ENCODE measurements at places on chromosomes 3 and 15. TPM values are rescaled to one million over a fixed set of nuclear protein-coding genes. Genes with fewer than 3 reads are reported as not detected.

The NR1I2 gene
- 0.90 TPM for total RNA-seq

DNA sequence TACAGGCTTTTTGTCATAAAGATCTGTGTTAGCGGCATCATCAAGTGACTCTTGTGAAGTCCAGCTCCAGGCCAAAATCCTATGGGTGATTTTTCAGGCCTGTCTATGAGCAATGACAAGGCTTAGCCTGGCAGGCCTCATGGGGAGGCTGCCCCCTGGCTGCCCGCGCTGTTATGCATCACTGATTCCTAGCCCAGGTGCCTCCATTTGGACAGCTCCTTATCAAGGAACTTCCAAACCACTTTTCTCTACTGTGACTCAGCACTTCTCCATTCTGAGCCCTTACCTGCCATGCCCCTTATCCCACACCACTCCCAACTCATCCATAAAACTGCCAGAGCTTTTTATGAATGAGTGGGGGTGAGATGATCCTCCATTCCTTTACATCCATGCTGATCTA, 91.5 kb upstream of the C3orf80 start:
- H3K4me1 ChIP-seq, result peaks cover 19% of the 10 kb centered on the region
- H3K36me3 ChIP-seq, result no peaks in the 10 kb centered on the region
- no peak overlapping the region for H3K27ac ChIP-seq
- H3K27me3 ChIP-seq, result no peaks in the 10 kb centered on the region
- DNase-seq, result no peak

DNA sequence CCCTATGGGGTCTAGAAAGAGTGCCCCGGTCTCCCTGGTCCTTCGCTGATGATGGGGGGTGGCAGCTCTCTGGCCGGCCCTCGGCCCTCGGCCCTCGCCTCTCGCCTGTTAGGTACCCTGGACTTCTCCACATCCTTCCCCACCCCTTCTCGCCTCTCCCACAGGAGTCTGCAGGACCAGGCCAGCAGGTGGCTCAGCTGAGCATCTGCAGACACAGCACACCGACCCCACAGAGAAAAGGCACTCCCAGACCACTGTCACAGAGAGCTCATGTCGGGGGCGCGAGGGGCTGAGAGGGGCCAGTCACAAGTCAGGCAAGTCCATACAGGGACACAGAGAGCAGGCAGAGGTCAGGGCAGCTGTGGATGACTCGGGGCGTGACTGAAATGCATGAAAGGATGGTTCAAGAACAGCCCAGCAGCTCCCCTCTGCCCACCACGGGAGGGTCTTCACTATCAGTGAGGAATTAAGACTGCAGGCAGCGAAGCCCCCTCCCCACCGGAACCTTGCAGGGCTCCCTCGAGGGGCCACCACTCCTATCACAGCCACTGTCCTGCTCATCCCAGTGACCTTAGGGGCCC, 181.7 kb upstream of the NSMCE3 start:
- H3K27me3 ChIP-seq, result no peaks in the 10 kb centered on the region
- H3K4me3 ChIP-seq, result no peak overlapping the region
- H3K27ac ChIP-seq, result no peak overlapping the region
- DNase-seq, result no peak

DNA sequence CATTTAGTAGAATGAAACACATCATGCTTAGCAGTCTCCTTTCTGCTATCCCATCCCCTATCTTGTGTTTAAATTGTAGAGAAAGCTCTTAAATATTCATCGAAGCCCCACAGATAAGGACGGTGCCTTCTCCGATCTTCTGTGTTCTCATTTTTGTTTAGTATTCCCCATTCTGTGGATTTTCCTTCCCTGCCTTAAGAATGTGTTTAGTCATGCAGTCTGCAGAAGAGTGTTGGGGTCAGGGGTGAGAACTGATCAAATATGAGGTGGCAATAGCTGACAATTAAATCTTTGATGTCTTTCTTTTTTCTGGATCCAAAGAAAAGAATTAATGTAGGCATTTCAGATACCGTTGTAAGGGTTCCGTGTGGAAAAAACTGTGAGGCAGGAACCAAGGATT, 9.3 kb upstream of the ANKUB1 start:
- H3K4me1 ChIP-seq, result no peaks in the 10 kb centered on the region
- no peaks in the 10 kb centered on the region for H3K36me3 ChIP-seq
- DNase-seq, result no peak
- H3K27me3 ChIP-seq, result no peaks in the 10 kb centered on the region
- no peak overlapping the region for H3K27ac ChIP-seq
- H3K4me3 ChIP-seq, result no peak overlapping the region

GRCh38 chr15:41997845-41998244, 23.0 kb downstream of the PLA2G4E start:
- H3K36me3 ChIP-seq, result no peaks in the 10 kb centered on the region
- no peak overlapping the region for H3K27ac ChIP-seq
- H3K4me3 ChIP-seq, result no peak overlapping the region
- no peaks in the 10 kb centered on the region for H3K27me3 ChIP-seq
- no peak for DNase-seq
- H3K4me1 ChIP-seq, result no peaks in the 10 kb centered on the region
